ENCODE measurements at places on chromosomes 1 and 21.

- DNase-seq: no peak
Measured at GRCh38 chr21:25955646-25956045, 214.9 kb downstream of the APP start.

DNA sequence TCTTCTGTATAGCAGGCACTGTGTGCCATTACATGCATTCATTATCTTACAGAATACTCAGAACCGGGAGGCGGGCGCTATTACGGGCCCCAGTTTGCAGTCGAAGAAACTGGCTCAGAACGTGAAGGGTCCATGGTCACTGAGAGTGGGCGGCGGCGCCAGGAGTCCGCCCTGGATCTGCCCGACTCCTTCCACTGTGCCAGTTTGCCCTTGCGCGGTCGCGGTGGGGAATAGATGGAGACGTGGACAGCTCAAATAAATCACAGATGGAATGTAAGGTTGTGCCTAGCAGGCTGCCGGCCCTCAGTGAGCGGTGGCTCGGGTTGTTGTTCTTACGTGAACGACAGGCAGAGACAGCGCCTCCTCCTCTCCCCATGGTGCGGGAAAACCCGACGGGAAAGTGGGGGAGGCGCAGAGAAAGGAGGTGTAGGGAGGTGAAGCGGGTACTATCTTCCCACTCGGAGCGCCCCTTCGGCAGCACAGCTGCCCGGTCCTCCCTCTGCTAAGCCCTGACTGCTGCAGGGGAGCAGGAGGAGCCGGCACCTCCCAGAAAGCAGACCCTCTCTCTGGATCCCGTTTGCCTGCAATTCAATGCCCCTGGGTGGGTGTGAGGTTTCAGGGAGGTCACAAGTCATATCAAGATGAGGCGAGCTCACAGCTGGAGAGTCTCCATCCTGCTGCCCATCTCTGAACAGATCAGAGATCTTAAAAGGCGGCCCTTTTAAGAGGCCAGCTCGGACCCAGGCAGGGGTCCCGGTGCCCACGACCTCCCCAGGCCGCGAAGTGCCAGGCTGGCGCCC lies 1.1 kb downstream of the COL9A2 start:
- DNase-seq: no peak

DNA sequence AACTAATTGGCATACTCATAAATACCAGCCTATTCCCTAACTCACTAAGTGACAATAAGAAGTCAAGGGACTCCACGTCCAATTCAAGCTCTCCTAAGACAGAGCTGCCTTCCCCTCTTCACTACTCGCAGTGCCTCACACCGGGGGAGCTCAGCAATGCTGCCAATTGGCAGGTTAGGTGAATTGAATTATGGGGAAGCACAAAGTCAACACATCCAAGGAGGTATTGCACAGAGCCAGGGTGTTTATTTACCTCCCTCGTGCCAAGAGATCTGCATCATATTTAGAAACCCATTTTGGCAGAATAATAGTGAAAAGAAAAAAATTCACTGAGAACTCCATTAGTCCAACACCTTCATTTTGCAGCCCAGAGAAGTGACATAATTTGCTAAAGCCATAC lies 20.4 kb upstream of the TNR start:
- no peak for DNase-seq

GRCh38 chr1:2414297-2414958 lies 2.1 kb upstream of the PEX10 start:
- peak; percentile 69 for DNase-seq

DNA sequence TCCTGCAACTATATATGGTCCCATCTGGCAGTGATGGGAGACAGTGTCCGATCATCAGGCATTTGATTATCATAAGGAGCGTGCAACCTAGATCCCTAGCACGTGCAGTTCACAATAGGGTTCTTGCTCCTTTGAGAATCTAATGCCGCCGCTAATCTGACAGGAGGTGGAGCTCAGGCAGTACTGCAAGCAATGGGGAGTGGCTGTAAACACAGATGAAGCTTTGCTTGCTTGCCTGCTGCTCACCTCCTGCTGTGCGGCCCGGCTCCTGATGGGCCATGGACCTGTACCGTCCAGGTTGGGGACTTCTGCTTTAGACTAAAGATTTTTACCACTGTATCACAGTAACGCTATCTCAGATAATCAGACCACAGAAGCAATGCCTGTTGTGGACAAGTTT lies 63.8 kb downstream of the TGFB2 start:
- DNase-seq: no peak
